ENCODE measurements at places on chromosomes 2 and 18. TPM values are rescaled to one million over a fixed set of nuclear protein-coding genes. Genes with fewer than 3 reads are reported as not detected.

Gene SFTPB
- total RNA-seq = 0.22 TPM

Gene ALPI
- total RNA-seq = not detected

Gene FAM124B
- total RNA-seq = not detected

Gene MC5R
- not detected for total RNA-seq

Gene MYOM1
- total RNA-seq = 0.16 TPM

Gene TCF4
- total RNA-seq = 2.5 TPM

Gene UPP2
- not detected for total RNA-seq

Gene ZNF512
- total RNA-seq = 16.8 TPM

Gene ADAM23
- total RNA-seq = 10.3 TPM

Gene FHOD3
- 2.8 TPM for total RNA-seq

Gene CNTNAP5
- not detected for total RNA-seq

Gene TFCP2L1
- 0.74 TPM for total RNA-seq

Gene ARL4C
- total RNA-seq = 91.8 TPM

Gene STRADB
- 25.7 TPM for total RNA-seq

Gene TMEM198
- 1.2 TPM for total RNA-seq

Gene TPRKB
- 107 TPM for total RNA-seq

Gene SH3RF3
- 0.38 TPM for total RNA-seq

Gene FBXO36
- 1.0 TPM for total RNA-seq

Gene ANKRD53
- total RNA-seq = 0.11 TPM

Gene PLGLB2
- total RNA-seq = not detected

Gene RGPD4
- total RNA-seq = 0.07 TPM

Gene FBXO41
- 5.0 TPM for total RNA-seq

Measured in A549 treated with CpdA at 1 μM for 4 hours (cell line).